ENCODE measurements at places on chromosomes 3 and 15.

- no peak for DNase-seq
Measured at GRCh38 chr3:45060165-45060892, 34.2 kb downstream of the CLEC3B start.

DNA sequence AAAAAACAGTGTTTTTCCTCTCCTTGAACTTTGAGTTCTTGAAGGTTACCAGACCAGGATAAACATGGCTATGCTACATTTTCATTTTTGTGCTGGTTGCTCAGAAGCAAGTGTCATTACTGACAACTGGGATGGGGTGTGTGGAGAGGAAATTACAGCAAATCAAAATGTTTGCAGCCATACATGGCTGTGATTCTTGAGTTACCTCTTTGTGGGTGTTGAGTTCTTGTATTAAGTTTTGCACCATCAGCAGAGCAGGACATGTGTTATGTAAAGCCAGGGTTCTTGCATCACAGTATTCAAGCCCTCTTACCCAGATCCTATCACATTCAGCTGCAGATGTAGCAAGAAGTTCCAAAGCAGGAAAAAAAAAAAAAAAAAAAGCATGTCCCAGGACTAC is 53.9 kb upstream of the ATOSA start:
- no peak for DNase-seq

DNA sequence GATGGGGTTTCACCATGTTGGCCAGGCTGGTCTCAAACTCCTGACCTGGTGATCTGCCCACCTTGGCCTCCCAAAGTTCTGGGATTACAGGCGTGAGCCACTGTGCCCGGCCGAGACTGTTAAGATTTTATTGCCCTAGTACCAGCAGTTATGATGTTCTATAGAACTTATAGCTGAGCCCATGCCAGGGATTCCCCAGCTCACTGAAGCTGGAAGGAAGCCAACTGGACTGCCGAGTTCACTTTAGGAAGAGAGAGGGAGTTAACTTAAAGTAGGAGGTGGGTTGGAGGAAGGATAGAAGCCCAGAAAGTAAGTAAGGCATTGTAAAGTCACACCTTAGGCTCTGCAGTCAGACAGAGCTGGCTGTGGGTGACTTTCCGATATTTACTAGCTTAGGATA is 101.1 kb upstream of the BOC start:
- DNase-seq: no peak

- DNase-seq: no peak
Measured at GRCh38 chr3:62811119-62811518, 64.1 kb downstream of the CADPS start.

DNA sequence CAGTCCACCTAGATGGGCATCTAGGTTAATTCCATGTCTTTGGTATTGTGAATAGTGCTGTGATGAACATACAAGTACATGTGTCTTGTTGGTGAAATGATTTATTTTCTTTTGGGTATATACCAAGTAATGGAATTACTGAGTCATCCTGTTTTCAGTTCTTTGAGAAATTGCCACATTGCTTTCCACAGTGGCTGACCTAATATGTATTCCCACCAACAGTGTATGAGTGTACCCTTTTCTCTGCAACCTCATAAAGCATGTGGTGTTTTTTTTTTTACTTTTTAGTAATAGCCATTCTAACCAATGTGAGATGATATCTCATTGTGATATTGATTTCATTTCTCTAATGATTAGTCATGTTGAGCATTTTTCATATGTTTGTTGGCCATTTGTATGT is 86.0 kb upstream of the NDN start:
- no peak for DNase-seq

DNA sequence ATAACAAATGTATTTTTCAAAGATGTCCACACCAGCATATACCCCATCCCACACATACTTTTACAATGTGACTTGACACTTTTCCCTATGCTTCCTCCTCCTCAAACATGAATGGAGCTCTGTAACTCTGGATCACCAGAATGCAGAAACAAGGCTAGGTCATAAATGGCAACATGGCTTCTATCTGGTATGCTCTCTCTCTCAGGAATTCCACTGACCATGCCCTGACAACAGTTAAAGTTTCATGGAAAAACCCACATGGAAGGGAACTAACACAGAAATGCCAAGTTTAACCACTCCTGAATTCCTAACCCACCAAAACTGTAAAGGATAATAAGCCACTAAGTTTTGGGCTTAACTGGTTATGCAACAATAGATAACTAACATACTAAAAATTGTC is 19.9 kb downstream of the MYO9A start:
- DNase-seq: no peak

DNA sequence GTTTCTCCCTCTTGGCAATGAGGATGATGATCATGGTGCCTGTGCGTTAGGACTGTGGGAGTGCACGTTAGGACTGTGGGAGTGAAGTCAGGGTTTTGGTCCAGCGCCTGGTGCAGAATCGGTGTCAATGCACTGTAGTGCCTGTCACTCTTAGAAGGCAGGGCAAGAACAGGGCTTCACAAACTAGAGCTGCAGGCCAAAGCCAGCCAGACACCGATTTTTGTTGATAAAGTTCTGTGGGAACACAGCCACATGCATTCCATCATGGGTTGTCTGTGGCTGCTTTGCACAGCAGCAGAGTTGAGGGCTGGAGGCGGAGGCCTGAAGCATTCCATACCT is 32.6 kb upstream of the NR2C2 start:
- no peak for DNase-seq

DNA sequence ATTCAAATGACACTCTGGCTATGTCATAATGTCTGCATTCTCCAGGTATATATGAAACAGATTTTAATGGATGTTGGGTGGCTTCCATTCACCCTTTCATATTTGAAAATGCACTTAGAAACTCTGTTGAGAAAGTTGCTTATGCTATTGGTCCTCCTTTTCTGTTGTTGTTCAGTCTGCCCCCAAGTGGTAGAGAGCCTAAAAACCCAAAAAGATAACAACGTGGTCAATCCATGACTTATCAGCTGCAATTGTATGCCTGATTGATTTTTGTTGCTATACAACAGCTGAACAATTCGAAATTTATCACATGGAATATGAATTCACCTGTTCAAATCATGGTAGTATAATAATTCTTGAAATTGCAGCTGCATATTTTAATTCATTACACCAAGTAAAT is 279.8 kb downstream of the ROBO2 start:
- no peak for DNase-seq

DNA sequence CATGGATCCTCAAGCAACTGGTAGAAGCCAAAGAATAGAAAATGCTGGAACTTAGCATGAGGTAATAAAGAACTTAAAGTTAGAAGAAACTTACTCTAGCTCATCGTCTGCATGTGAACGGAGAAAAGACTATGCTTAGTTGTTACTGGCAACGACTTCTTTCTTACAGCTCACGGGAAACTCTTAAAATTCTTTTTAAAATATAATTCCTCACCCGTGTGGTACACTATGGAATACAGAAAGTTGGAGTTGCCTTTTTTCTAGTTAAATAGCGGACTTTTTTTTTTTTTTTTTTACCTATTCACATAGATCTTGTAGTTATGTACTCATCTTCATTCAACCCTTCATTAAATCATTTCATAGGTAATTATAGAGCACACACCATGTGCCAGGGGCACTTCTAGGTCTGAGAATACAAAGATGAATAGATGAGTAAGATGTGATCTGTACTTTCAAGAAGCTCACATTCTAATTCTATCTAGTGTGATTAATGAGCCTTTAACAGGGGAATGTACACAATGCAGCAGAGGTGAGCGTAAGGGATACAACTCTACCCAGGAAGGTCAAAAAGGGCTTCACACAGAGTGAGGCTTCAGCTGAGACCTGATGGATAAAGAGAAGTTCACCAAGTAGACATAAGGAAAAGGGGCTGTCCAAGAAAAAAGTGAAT is 18.4 kb upstream of the KCNMB2 start:
- no peak for DNase-seq

- DNase-seq: no peak
Measured at GRCh38 chr3:9147215-9147895, 102.1 kb downstream of the SRGAP3 start.

DNA sequence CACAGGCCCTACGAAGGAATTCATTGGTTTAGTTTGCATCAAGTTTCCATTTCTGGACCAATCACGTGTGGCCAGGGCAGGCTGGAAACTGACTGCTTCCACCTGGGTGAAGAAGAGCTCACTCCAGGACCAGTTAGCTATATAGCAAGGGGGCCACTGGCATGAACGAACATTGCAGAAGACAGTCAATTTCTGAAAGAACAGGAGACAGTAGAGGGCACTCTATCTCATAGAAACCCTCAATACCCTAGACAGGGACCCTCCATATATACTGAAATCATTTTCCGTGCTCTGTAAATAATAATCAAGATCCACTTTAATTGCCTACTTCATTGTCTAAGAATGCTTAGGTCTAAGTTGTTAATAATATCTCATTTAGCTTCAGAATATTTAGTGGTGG is 215.6 kb downstream of the CADPS start:
- no peak for DNase-seq

- no peak for DNase-seq
Measured at GRCh38 chr3:112874725-112875124, 28.1 kb upstream of the CD200R1L start.

GRCh38 chr3:165056510-165056909 is 21.8 kb downstream of the SI start:
- no peak for DNase-seq

DNA sequence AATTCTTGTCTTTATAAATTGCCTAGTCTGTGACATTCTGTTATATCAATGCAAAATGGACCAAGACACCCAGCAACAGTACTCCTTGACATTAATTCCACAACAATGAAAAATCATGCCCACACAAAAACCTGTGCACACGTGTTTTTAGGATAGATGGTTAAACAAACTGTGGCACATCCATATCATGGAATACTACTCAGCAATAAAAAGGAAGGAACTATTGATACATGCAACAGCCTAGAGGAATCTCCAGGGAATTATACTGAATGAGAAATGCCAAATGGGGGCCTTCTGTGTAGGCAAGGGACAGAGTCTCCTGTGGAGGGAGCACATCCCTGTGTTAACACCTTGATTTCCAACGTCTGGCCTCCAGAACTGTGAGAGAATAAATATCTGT is 388.5 kb downstream of the MAGI1 start:
- DNase-seq: no peak

DNA sequence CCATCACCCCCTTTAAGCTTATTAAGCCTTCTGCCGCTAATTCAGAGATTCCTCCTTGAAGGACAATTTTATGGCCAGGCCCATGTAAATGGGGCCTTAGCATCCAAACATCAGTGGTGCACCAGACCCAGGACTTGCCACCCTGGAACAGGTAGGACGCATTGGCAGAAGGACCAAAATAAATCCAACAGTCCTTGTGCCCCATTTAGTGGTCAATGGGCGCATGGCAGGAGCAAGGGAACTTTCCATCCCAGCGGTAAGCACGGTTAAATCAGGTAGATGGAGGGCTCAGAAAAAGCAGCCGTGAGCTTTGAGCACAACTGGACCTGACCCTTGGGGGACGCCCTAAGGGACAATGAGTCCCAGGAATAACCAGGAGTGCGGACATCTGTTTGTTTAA is 540.8 kb upstream of the ROBO1 start:
- no peak for DNase-seq

DNA sequence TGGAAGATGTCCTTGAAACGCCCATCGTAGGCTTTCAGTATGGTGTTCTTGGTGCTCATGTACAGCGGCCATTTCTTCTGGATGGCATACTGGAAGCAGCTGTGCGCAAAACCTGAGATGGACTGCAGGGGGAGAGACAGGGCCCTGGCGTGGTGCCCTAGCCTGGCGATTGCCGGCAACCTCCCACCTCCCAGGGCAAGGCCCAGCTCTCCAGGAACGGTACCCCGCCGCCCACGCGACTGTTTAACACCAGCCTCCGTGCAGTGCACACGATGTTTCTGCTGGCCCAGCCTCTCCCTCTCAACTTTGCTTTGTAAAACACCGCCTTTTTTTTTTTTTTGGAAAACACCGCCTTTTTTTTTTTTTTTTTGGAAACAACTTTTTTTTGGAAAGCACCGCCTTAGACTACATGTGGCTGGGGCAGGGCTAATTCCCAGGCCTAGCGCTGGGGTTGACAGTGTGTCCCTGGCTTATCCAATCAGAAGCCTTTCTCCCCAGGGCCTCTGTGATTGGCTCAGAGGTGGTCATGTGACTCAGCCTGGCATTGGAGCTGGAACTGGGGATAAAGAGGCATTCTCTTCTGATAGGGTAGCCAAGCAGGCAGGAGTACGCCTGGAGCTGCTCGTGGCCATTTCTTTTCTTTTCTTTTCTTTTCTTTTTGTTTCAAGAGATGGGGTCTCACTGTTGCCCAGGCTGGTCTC is 14.7 kb downstream of the IDH2 start:
- no peak for DNase-seq

GRCh38 chr3:170759511-170760173 is 110.4 kb downstream of the RPL22L1 start:
- DNase-seq: no peak

- no peak for DNase-seq
Measured at GRCh38 chr15:78906316-78906620, 33.6 kb downstream of the MORF4L1 start.

- no peak for DNase-seq
Measured at GRCh38 chr3:118348169-118348557, 686.5 kb downstream of the IGSF11 start.

DNA sequence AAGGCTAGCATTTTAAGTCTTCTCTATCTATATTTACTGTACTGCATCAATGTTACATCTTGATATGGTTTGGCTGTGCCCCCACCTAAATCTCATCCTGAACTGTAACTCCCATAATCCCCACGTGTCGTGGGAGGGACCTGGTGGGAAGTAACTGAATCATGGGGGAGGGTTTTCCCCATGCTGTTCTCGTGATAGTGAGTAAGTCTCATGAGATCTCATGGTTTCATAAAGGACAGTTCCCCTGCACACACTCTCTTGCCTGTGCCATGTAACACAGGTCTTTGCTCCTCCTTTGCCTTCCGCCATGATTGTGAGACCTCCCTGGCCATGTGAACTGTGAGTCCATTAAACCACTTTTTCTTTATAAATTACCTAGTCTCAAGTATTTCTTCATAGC is 161.5 kb downstream of the TBC1D5 start:
- DNase-seq: no peak

DNA sequence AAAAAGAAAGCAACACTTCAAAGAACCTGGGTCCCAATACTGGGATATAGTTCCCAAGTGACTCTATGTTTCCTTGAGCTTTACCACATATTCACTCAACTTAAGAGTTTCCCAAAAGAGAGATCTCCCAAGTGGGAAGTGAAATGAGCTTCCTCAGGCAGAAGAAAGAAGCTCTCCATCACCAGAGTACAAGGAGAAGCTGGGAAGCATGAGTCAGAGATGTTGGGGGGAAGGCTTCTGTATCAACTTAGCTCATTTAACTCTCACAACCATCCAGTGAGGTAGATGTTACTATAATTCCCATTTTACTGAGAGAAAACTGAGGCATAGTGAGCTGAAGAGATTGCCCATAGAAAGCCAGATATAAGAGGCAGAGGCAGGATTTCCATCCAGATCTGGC is 47.0 kb upstream of the TRIM42 start:
- DNase-seq: no peak

Measured in activated gamma-delta T cell treated with Interleukin-2 at 50 U/mL for 16 hours (primary cell).